ENCODE measurements at places on chromosomes 6 and 20. TPM values are rescaled to one million over a fixed set of nuclear protein-coding genes. Genes with fewer than 3 reads are reported as not detected.

DNA sequence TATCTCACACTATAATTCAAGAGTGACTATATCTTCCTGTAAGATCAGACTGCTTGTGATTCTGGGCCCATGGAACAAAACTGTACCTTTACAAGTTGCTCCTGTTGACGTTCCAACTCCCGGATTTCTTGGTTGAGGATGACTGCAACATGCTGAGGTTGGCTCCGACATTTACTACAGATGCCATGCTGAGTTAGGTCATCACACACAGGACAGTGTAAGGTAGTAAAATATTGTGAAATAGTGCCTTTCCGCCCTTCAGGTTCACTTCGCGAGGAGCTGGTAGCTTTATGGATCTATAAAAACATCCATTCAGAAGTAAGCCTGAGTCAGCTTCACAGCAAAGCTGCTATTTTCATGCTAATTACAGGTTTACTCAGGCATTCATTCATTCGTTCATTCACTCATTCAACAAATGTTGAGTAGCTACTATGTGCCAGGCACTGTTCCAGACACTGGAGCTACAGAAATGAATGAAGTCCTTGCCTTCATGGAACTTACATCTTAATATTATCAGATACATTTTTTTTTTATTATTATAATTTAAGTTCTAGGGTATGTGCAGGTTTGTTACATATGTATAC lies 175.7 kb downstream of the REV3L start:
- peaks cover 52% of the 10 kb centered on the region for H3K36me3 ChIP-seq
- no peaks in the 10 kb centered on the region for H3K4me1 ChIP-seq
- H3K27ac ChIP-seq, result no peak overlapping the region
- no peak overlapping the region for H3K4me3 ChIP-seq

GRCh38 chr20:62583424-62583920 lies 58.8 kb upstream of the SLCO4A1 start:
- no peak overlapping the region for H3K4me3 ChIP-seq
- H3K27ac ChIP-seq, result no peak overlapping the region

- H3K4me1 ChIP-seq, result no peaks in the 10 kb centered on the region
- H3K36me3 ChIP-seq, result no peaks in the 10 kb centered on the region
- H3K27ac ChIP-seq, result no peak overlapping the region
- no peak overlapping the region for H3K4me3 ChIP-seq
- no peak for DNase-seq
These were observed 825.3 kb upstream of the GJE1 start for GRCh38 chr6:141307309-141307998.

LY6G6C gene
- 310 TPM for total RNA-seq

Data from suprapubic skin (tissue), 4 donors.